ENCODE measurements at places on chromosomes 3 and 15. TPM values are rescaled to one million over a fixed set of nuclear protein-coding genes. Genes with fewer than 3 reads are reported as not detected.

GRCh38 chr15:23561914-23562313, 3.6 kb upstream of the MKRN3 start:
- DNase-seq: no peak
- no peaks in the 10 kb centered on the region for H3K27me3 ChIP-seq
- no peak overlapping the region for H3K27ac ChIP-seq
- no peaks in the 10 kb centered on the region for H3K36me3 ChIP-seq

The NEK10 gene
- 9.5 TPM for total RNA-seq

- H3K4me1 ChIP-seq: peaks cover 18% of the 10 kb centered on the region
- H3K4me3 ChIP-seq: no peak overlapping the region
- peak overlapping the region; percentile 64 for H3K27ac ChIP-seq
- H3K27me3 ChIP-seq: no peaks in the 10 kb centered on the region
- peak; percentile 87 for DNase-seq
These were observed 191.6 kb downstream of the GREM1 start for GRCh38 chr15:32909431-32909830.

The ST3GAL6 gene
- not detected for total RNA-seq

GRCh38 chr3:51343918-51344687, 41.0 kb upstream of the MANF start:
- peak overlapping the region; percentile 75 for H3K27ac ChIP-seq
- peak; percentile 89 for DNase-seq
- H3K36me3 ChIP-seq: no peaks in the 10 kb centered on the region
- H3K4me1 ChIP-seq: peaks cover 40% of the 10 kb centered on the region
- no peaks in the 10 kb centered on the region for H3K27me3 ChIP-seq

All from GM23248 (cell line).